Omental fat pad (tissue), 4 donors: ENCODE measurements at places on chromosomes 4 and X.

- DNase-seq: no peak
Observed at GRCh38 chr4:109816082-109816442, 500 bp downstream of the GAR1 start.

- DNase-seq: no peak
Observed at GRCh38 chrX:8424912-8425311, 39.7 kb upstream of the VCX3B start.

DNA sequence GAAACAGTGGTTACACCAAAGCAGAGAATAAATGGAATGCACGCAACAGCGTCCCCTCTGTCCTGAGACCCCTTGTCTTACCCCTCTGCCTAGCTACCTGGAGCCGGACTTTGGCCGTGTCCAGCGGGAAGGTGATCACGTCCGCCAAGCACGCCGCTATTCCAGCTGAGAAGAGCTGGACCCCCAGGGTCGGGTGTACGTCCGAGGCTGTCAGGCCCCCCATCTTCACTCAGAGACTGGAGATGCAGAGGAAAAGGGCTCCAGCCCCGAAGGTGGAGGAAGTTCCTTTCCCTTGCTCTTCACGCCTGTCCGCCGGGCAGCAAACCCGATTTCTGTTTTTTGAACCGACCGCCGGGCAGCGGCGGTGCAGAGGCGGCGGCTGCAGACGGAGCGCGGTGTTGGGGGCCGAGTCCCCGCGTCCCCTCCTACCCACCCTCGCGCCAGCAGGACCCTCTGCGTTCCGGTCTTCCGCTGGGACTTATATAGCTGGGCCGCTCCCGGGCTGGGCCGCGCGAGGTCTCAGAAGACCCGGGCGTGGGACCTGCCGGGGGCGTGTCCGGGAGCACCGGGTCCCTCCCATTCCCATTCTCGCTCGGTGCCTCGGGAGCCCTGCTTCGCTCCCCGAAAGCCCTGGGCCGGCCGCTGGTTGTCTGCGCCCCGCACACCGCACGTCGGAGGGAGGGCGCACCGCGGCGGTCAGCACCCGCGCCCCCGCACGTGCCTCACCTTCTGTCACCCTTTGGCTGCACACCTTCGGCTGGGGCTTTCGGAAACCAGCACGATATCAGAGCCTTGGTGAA lies at the start of gene UCP1:
TSS of gene UCP1 (minus strand) at position 455 of the 800 bp plus-strand sequence. CDS start at position 223, 232 bp downstream.
- no peak for DNase-seq

GRCh38 chr4:136918772-136919171 lies 613.5 kb downstream of the PCDH18 start:
- no peak for DNase-seq

- DNase-seq: no peak
Observed at GRCh38 chr4:5772528-5773270, 61.7 kb downstream of the EVC start.

DNA sequence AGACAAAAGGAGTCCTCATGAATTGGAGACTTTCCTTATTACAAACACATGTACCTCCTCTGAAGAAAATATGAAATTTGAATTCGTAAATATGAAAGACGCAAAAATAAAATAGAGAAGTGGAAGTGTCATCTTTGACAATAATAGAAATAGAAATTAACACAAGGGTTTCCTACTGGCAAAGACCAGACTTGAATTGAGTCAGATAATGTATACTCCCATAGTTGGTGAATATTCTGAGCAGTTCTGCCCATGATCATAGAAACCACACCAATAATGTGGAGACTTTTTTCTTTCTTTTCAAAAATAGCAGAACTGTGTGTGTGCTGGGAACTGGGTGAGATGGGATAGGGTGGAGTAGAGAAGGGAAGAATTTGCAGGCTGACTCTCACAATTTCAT lies 277.7 kb upstream of the TET2 start:
- DNase-seq: no peak

DNA sequence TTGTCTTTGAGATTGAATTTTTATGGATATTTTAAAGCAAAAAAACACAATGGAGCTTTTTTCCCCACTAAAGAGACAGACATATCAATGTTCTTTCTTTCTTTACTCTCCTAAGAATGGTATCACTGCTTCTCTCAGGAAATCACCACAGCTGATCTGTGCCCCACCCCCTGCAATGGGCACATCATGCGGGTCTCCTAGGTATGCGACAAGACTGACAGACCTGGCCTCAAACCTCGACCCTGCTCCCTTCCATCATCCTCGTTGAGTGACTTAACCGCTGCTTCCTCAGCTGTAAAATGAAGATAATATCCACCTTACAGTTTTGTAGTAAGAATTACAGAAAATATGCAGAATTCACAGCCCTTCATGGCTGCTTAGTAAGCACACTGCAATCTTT lies 58.3 kb downstream of the LEF1 start:
- no peak for DNase-seq

DNA sequence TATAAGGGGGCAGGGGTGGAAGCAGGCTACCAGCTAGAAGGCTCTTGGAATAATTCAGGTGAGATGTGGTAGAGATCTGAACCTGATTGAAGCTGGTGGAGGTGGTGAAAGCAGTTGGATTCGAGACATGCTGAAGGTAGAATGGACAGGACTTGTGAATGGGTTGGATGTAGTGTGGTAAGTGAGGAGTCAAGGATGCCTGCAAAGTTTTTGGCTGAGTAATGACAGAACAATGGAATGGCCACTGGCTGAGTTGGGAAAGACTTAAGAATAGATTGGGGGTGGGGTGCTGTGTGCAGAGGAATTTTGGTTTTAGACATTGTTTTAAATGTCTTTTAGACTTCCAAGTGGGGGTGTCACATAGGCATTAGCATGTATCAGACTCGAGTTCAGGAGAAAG lies 33.5 kb downstream of the HPF1 start:
- DNase-seq: no peak

DNA sequence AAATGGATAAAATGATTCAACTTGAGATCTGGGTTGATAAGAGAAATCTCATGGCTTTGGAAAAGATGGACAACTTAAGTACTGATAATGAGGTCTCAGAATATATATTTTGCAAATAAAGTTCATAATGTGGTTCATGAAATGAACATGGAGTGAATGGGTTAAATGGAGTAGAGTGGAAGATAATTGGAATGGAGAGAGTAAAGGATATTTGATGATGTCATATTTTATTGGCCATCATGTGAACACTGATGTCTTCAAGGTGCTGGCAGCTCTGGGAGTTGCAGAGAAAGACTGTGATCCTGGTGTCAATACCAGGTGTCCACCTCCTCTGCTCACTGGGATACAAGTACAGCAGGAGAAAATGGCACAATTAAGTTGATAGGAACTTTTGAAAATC lies 133.9 kb upstream of the ZXDA start:
- DNase-seq: no peak

DNA sequence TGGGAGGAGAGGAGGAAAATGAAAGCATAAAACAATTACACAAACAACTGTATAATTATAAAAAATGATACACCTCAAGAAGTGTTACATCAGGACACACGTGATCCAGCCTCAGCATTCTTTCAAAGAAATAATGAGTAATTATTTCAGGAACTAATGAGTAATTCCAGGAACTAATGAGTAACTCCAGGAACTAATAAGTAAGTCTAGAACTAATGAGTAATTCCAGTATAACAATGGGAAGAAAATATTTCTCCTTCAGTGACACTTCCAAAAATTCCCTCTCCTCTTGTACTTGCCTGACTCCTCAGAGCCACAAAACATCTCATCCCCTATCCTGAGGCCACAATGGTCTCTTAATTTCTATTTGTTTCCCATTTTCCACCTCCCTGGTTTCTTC lies 63.5 kb upstream of the COL25A1 start:
- no peak for DNase-seq

DNA sequence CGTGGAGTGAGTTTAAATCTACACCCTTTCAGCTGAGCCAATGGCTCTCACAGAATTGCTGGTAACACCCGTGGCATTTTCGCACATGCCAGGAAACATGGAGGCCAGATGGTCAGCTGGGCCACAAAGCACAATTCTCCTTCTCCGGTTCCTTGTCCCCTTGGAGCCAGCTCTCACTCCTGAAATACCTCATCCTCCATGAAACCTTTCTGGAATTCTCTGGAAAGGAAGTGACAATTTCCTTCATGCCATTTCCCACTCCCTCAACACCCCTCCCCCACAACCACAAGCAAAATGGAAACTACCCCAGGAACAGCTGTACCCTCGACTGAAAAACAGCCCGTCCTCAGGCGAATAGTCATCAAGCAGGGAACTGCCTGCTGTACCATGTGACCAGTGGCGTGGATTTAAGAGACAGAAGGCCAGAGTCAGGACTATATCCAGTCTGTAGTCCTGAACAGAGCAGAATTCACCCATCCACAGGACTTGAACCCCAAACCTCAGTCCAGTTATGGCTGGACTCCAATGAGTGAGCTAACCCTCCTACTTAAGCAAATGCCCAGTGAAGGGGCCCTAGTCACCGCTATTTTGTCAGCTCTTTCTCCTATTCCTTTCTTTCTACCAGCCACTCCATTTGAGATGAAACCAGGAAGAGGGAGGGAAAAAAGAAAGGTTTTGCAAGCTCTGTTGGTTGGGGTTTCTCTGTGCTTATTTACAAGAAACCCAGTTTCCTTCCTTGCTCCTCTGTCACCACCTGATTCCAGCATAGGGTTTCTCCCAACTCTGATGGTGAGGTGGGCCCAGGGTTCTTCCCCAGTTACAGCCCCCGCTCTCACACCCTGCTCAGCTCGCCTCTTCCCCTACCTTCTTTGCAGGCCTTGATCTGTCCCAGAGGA lies 24.5 kb downstream of the ELF4 start:
- no peak for DNase-seq

DNA sequence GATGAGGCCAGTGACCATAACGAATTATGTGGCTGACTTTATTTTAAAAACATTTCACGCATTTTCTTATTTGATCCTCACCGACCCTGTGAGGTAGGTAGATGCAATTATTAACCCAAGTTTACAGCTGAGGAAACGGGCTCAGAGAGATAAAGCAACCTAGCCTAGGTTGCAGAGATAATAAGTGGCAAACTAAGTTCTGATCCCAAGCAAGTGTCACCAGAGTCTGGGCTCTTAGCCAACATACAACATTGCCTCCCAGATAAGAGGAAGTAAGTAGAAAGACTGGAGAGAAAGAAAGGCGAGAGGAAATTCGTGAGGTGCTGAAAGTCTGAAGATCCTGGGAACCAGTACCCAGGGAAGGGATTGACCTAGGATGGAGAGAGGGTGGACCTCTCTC lies 77.4 kb upstream of the GPR50 start:
- no peak for DNase-seq

- no peak for DNase-seq
Observed at GRCh38 chr4:152460488-152460887, 75.4 kb downstream of the FBXW7 start.

DNA sequence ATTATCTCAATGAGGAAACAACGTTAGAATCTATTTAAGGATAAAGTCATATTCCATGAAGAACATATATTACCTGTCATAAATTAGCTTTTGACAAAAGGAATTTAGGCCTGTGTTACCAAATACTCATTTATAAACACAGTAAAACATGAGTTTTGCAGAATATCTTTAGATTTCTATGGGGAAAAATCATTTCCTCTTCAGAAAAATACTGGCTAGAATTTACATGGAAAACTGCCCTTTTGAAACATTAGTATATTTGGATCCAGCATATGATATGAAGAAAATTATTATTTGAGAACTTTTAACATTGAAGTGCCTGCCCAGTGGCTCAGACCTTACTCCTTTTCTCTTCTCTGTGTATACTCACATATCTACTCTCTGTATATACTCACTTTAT lies 131.4 kb upstream of the NEIL3 start:
- DNase-seq: no peak

- no peak for DNase-seq
Observed at GRCh38 chr4:68803013-68803412, 12.8 kb upstream of the UGT2B10 start.

- DNase-seq: no peak
Observed at GRCh38 chr4:47155919-47156318, 124.6 kb downstream of the GABRB1 start.

DNA sequence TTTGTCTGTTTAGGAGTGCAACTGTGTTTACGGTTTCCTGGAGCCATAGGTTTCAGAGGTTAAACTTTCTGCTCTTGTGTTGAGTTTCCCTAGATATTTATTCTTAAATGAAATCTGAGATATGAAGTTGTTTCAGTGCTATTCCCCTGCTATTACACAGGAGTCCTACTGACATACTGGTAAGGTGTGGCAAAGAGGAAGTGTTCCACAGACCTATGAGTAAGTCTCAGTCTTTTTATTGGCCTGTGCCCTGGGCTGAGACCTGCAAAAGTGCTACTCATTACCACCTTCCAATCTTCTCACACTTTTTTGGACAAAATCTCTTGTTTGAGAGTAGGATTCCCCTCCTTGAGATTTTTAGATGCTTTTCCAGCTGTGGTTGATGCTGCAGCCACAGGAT lies 35.6 kb upstream of the MAGEA8 start:
- no peak for DNase-seq

- DNase-seq: no peak
Observed at GRCh38 chr4:73985528-73985852, 2.5 kb downstream of the PPBP start.

DNA sequence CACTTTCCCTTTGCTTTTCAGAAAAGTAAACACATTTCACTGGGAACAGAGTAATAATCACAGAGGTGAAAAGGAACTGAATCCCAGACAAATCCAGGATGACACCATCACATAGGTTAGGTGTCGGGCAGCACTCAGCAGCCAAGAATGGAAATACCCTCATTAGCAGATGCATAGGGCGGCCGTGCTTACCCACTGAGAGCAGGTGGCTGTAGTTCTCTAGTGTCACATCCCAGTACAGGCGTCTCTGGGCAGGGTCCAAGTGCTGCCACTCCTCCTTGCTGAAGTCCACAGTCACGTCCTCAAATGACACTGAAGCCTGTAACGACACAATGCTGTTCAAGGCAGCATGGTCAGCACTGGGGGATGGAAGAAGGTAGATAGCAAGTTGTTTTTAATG lies 26.9 kb downstream of the ZNF41 start:
- no peak for DNase-seq

- no peak for DNase-seq
Observed at GRCh38 chrX:77087529-77088169, 359.5 kb upstream of the FGF16 start.

DNA sequence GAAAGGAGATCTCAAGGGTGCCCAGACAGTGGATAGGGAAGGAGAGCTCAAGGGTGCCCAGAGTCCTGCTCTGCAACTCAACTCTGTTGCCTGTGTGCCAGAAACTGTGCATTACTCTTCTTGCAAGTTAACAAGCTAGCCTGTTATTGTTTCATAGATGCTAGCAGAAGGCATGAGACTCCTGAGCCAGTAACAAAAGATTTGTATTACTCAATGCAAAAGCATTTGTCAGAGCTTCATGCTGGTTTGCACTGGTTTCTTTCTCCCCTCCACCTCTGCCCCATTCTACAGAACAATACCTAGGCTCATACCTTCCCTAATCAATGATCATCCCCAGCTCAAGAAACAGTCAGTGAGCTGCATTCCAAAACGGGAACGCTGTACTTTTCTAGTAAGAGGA lies 124.5 kb upstream of the NEIL3 start:
- DNase-seq: no peak

- DNase-seq: no peak
Observed at GRCh38 chrX:21610168-21610567, 48.0 kb downstream of the KLHL34 start.

- DNase-seq: no peak
Observed at GRCh38 chr4:188660796-188661195, 521.6 kb downstream of the TRIML1 start.

GRCh38 chrX:40156470-40157227 lies 58.9 kb upstream of the BCOR start:
- DNase-seq: no peak
